Right renal pelvis (tissue), 4 donors: ENCODE measurements at places on chromosomes 1 and 21.

- DNase-seq, result no peak
These were observed 11.0 kb upstream of the CDK18 start for GRCh38 chr1:205493241-205494085.

- no peak for DNase-seq
These were observed 126.8 kb downstream of the HIVEP3 start for GRCh38 chr1:41791667-41792484.

- DNase-seq, result no peak
These were observed 17.3 kb upstream of the GPR157 start for GRCh38 chr1:9146156-9146555.

- DNase-seq, result no peak
These were observed 102.4 kb downstream of the CACHD1 start for GRCh38 chr1:64572222-64572900.

- DNase-seq, result no peak
These were observed 1.9 kb upstream of the ARID1A start for GRCh38 chr1:26693599-26694572.

DNA sequence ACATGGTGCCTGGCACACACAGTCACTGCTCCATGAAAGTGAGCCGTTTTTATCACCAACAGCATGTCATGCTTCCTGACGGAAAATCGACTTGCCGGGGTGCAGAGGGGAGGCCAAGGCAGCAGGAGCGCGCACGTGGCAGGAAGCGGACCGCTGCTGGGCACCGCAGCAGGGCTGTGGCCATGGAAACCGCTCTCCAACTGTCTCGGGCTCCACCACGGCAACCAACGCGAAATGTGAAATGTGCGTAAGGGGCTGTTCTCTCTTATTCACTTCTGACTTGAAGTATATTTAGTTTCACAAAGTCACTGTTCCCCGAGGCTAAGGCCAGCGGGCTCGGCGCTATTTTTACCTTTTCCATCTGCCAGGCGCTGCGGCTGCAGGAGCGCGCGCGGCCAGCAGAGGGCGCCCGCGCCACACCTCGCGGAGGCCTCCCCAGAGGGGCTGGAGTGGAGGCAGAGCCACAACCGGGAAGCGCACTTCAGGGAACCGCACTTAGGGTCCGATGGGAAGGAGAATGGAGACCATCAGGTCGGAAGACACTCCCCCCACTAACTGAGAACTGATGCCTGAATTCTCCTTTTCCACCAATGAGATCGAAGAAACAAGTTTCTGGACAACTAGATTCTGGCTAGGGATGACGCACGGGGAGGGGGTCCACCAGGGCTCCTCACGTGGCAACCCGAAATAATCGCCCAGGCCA, 19.7 kb downstream of the RCC2 start:
- DNase-seq, result no peak

DNA sequence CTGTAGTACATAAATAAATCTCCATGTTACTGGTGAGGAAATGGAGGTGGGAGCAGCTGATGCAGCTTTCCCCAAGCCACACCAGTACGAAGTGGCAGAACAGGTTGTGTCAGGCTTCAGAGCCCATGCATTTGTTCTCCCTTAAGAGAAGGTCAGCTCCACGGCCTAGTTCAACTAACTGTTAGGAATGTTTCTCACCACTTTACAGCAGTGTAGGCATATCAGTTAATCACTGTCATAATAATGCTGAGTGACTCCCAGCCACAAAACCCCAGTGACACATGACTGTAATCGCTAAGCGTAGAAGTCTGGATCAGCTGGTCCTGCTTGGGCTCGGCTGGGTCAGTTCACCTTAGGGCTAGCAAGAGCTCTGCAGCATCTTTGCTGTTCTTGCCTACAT, 90.4 kb downstream of the VPS26C start:
- DNase-seq, result no peak

GRCh38 chr21:29610779-29611360, 312.1 kb downstream of the BACH1 start:
- no peak for DNase-seq

- no peak for DNase-seq
These were observed 150.6 kb downstream of the GABPA start for GRCh38 chr21:25885405-25885804.

DNA sequence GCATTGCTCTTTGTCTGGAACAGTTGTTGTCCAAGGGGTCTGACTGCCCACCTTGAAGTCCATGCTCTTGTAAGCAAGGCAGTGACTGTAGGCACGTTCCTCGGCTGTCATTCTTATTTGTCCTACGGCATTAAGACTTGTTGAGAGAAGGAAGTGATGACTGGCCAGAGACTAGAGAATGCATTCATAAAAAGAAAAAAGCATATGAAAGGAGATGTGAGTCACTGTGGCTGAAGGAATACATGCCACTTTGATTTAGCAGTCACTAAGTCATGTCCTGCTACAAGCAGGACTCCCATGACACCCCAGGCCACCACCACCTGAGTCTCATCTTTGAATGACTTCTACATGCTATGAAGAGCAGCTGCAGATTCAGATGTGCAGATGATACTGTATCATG, 50.5 kb downstream of the CNN3 start:
- no peak for DNase-seq

- no peak for DNase-seq
These were observed 7.6 kb upstream of the PLEKHO1 start for GRCh38 chr1:150142083-150142482.

GRCh38 chr1:224495866-224496265, 61.3 kb upstream of the WDR26 start:
- DNase-seq, result no peak

GRCh38 chr1:119286587-119287181, 81.9 kb upstream of the HAO2 start:
- no peak for DNase-seq

DNA sequence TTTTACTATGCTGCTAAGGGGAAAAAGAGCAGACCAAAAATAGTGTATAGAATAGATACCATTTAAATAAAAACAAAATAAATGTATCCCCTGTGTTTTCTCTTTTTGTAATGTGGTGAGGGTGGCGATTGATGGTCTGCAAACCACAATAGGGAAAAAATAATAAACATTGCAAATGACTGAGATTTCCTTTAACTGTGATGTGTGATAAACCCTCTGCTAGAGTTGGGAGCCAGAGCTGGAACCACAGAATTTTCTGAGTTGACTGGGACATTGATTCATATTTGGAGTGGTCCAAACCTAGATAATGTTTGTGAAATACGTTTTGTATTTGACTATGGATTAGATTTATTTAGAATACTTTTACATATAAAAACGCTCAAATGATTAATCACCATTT, 70.6 kb upstream of the PTGFR start:
- no peak for DNase-seq

- DNase-seq, result no peak
These were observed 51.6 kb upstream of the ITPKB start for GRCh38 chr1:226790545-226791181.

DNA sequence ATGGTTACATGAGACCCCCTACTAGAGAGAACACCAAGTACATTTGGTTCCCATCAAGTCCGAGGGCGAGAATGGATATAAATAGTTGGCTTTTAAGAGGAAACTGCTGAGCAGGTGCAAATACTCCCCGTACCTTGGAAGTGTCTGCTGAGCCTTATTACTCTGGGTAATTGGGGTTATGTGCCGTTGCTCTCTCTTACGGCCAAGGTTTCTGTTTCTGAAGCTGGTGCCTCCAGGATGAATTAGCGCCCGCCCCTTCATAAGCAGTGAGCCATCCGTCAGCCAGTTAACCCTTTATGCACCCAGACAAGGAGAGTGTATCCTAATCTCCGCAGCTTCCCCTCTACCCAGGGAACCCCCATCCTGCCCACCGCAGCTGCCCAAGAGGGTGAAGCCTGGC, 90.4 kb upstream of the AJAP1 start:
- DNase-seq, result no peak
